ENCODE measurements at places on chromosomes 4 and X. TPM values are rescaled to one million over a fixed set of nuclear protein-coding genes. Genes with fewer than 3 reads are reported as not detected.

Gene SPP1
- 45.4 TPM for total RNA-seq

Gene RAB39B
- not detected for total RNA-seq

Gene RBMXL3
- total RNA-seq: not detected

Gene PNMA6F
- not detected for total RNA-seq

Gene MRPS18C
- 15.7 TPM for total RNA-seq

Gene HSFX3
- not detected for total RNA-seq

Gene MCF2
- 0.33 TPM for total RNA-seq

Gene ADGRG4
- total RNA-seq: 0.06 TPM

Gene HELT
- not detected for total RNA-seq

DNA sequence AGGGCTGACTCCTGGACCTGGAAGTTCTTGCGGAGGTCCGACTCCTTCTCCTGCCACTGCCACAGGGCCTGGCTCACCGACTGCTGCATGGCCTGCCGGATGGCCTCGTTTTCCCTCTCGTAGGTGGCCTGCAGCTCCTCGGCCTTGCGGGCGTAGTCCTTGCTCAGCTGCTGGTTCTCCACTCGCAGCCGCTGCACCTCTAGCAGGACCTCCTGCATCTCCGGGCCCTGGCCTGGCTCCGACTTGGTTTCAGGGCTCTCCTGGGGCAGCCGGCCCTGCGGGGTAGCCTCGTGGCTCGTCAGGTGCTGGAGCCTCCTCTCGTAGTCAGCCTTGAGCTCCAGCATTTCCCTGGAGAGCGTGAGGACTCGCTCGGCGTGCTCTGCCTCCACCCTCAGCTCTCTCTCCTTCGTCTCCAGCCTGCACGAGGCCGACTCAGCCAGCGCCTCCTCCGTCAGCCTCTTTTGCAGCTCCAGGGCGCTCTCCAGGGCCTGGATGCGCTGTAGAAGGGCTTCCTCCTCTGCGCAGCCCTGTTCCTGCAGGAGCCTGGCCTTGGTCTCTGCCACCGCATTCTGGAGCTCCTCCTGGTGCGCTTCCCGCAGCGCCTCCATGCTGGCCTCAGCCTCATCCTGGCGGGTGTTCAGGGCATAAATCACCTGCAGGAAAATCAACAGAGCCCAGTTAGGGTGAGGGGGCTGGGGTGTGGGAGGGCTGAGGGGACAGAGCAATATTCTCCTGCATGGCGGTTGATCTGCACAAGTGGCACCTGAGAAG is 72.2 kb downstream of the FAM184B start:
- no peak for DNase-seq

- no peak for DNase-seq
These were observed 1048.6 kb downstream of the PCDH7 start for GRCh38 chr4:31768756-31769155.

DNA sequence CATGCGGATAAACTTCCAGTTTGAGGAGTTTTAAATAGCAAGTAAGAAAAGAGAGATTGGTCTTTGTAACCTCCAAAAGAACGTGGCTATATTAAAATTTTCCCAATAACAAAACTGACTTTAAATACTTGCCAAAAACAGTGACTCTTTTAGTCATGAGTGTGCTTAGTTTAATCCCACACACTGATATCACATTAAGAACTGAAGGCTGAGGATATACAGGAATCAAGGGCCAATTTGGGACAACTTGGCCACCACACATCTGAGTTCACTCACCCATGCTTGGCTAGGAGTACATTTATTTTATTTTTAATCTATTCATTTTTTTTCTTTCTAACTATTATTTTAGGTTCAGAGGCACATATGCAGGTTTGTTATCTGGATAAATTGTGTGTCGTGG is 110.2 kb downstream of the APBB2 start:
- no peak for DNase-seq

DNA sequence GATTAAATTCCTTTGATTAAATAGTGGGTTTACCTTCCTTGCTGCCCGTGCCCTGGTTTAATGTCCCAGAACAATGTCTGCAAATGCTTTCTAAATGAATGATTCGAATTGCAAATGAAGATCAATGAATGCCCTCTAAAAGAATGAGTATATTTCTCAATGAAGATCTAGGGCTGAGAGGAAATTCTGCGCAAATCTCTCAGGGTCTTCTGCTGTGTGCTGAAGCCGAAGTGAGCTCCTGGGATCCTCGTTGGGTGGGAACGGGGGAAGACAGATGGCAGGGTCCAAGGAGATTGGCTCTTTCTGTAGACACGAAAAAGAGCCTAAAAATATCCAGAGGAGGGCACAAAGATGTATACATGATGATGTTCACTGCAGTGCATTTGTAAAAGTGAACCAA is 224.8 kb downstream of the STIM2 start:
- DNase-seq: no peak

DNA sequence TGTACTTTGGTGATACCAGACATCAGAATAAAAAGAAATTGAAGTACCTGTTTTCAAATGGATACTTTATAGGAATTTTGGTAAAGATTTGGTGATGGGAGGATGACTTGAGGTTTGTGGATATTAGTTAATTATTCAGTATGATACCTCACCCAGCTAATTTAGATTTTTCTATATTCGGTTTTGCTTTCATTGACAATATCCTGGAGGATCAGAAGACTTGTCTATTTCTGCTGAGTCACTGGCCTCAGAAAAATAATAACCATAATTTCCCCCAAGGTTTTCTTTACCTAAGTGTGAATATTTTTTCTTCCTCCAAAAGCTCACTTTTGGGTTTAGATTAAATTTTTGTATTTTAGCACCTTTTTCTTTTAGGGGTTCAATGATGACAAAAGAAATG is 100.2 kb downstream of the EGF start:
- DNase-seq: no peak

GRCh38 chrX:117641913-117642656 is 474.5 kb downstream of the KLHL13 start:
- DNase-seq: no peak

DNA sequence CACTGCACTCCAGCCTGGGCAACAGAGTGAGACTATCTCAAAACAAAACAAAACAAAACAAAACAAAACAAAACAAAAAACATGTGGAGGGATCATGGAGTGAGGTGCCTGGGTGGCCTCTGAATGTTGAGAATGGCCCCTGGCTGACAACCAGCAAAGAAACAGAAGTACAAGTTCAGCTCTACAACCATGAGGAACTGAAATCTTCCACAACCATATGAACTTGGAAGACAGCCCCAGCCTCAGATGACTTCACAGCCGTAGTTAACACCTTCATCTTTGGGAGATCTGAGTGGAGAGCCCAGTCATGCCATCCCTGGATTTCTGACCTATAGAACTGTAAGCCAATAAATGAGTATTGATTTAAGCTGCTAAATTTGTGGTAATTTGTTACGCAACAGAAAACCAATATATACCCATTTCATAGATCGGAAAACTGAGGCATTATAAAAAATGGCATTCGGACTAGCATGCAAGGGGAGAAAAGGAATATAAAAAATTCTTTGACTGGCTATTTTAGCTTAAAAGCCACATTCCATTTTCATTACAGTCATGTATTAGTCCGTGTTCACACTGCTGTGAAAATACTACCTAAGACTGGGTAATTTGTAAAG is 138.7 kb upstream of the RAPGEF2 start:
- no peak for DNase-seq

GRCh38 chr4:159545556-159545955 is 442.7 kb downstream of the RAPGEF2 start:
- DNase-seq: no peak

- DNase-seq: no peak
These were observed 30.9 kb upstream of the CDKN2AIP start for GRCh38 chr4:183413234-183414200.

DNA sequence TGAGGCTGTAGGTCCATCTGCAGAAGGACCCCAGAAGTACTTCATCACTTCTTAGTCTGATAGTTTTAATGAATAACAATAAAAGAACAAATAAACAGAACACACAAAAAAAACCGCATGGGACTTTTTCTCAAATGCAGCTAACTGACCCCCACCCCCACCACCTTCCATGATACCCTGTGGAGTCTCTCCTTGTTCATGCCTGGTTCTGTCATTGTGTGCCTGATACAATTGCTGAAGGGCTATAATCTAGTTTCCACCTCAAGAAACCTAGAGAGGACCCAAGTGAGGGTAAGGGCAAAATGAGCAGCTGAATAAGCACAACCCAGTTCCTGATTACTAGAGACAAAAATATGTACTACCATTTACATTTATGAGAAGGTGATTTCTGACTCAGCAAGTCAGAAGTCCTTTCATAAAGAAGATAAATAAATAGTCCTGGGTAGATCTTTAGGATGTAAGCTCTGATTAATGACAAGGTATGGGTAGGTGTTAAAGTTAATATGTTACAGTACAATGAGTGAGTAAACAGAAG is 155.1 kb downstream of the TMA16 start:
- DNase-seq: no peak

DNA sequence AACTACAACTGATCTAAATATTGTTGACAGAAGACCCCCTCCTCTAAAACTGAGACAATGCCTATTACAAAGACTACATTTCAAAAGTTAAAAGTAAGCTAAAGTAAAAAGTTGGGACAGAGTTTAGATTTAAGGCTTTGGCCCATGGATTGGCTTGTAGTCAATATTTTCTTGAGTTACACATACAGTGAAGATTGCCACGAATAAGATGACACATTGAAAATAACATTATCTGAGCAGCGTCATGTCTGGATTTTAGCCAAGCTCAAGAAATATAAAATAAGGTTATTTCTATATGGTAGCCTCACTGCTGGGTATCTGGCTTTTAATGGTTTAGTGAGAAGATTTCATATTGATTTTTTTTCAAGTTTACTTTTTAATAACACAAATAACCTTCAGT is 266.2 kb upstream of the LDB2 start:
- no peak for DNase-seq

GRCh38 chr4:83285055-83285407 is 433 bp upstream of the COQ2 start:
- no peak for DNase-seq

- no peak for DNase-seq
These were observed 465.2 kb downstream of the CENPC start for GRCh38 chr4:67080046-67080557.

DNA sequence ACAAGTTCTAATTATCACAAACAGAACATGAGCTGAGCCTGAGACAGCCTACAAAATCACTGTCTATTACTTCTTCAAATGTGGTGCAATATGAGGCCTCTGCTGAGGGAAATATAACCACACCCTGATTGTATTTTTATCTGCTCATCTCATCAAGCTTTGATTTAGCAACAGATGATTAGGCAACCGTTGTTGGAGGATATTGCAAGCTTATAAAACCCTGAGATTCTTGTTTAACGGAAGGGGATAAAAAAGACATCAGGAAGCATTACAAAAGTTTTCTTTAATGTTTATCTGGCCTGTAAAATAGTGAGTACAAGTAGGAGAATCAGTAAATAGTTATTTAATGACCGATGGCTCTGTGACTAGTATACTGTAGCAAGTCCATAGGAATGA is 108.5 kb downstream of the ZNF330 start:
- no peak for DNase-seq

DNA sequence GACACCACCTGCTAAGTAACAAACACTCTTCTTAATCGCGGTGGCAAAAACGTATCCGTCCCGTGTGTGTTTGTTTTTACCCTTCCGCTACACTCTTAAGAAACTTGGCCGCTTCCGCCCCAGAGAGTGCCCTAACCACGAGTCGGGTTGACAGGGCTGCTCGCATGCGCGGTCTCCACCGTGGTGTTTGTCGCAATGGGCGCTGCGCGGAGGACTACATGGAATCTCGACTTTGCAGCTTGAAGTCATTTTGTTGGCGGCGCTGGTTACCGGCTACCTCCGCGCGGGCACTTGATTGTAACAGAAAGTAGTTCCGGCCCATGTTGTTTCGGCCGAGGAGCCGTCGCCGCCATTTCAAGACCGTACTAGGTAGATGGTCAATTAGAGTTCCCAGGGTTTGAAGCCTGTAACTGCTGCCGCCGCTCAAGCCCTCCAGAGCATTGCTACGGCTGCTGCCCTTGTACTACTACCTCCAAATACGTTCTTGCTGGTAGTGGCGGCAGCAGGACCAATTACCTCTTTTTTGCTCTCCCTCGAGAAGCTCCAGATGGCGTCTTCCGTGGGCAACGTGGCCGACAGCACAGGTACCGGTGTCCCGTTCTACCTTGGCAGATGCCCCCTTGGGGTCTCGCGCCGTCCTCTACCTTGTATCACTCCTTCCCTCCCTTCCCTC is at the start of gene OGT:
TSS of gene OGT (plus strand) at position 352 of the 673 bp plus-strand sequence. CDS start at position 548, 196 bp downstream.
- peak; percentile 98 for DNase-seq

- no peak for DNase-seq
These were observed 749.1 kb downstream of the CCSER1 start for GRCh38 chr4:90876296-90876695.

- no peak for DNase-seq
These were observed 712 bp downstream of the STX18 start for GRCh38 chr4:4541040-4541631.

- no peak for DNase-seq
These were observed 244.4 kb upstream of the NDST4 start for GRCh38 chr4:115357776-115358175.

GRCh38 chr4:134677209-134677814 is 475.7 kb upstream of the PABPC4L start:
- DNase-seq: no peak

DNA sequence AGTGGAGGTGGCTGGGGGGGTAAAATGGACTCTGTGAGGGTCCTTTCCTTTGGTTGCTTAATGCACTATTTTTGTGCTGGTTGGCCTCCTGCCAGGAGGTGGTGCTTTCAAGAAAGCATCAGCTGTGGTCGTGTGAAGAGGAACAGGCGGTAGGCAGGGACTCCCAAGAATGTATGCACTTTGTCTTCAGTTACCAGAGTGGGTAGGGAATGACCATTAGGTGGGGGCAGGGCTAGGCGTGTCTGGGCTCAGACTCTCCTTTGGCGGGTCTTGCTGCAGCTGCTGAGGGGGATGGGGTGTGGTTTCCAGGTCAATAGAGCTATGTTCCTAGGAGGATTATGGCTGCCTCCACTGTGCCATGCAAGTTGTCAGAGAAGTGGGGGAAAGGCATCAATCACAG is 509.0 kb downstream of the PCDH19 start:
- no peak for DNase-seq
